Uterine smooth muscle cell (primary cell): ENCODE measurements at places on chromosomes 1 and 21. TPM values are rescaled to one million over a fixed set of nuclear protein-coding genes. Genes with fewer than 3 reads are reported as not detected.

RBP7 gene
- total RNA-seq: not detected in 2 replicates

EVI5 gene
- 33.4 and 40.5 TPM in 2 replicates for total RNA-seq

S100A7 gene
- not detected in 2 replicates for total RNA-seq

ASCL5 gene
- not detected in 2 replicates for total RNA-seq

S100PBP gene
- 70.5 and 74.5 TPM in 2 replicates for total RNA-seq

HTR1D gene
- total RNA-seq: not detected in 2 replicates

NHLH2 gene
- total RNA-seq: not detected in 2 replicates

FCN3 gene
- not detected in 2 replicates for total RNA-seq

GBP1 gene
- total RNA-seq: 19.8 and 27.7 TPM in 2 replicates

LIX1L gene
- 17.6 and 19.5 TPM in 2 replicates for total RNA-seq

SYNC gene
- total RNA-seq: 44.3 and 74.7 TPM in 2 replicates

LGR6 gene
- not detected in 2 replicates for total RNA-seq

SLX9 gene
- 18.7 and 19.9 TPM in 2 replicates for total RNA-seq

SORT1 gene
- total RNA-seq: 5.8 and 12.6 TPM in 2 replicates
